ENCODE measurements at places on chromosomes 2 and 18.

GRCh38 chr2:24083567-24084385 is 858 bp downstream of the TP53I3 start:
- DNase-seq: peak; percentile 53

- DNase-seq: no peak
These were observed 152.8 kb downstream of the TFCP2L1 start for GRCh38 chr2:121132054-121132761.

- no peak for DNase-seq
These were observed 3.8 kb downstream of the SLC66A3 start for GRCh38 chr2:11158916-11159573.

DNA sequence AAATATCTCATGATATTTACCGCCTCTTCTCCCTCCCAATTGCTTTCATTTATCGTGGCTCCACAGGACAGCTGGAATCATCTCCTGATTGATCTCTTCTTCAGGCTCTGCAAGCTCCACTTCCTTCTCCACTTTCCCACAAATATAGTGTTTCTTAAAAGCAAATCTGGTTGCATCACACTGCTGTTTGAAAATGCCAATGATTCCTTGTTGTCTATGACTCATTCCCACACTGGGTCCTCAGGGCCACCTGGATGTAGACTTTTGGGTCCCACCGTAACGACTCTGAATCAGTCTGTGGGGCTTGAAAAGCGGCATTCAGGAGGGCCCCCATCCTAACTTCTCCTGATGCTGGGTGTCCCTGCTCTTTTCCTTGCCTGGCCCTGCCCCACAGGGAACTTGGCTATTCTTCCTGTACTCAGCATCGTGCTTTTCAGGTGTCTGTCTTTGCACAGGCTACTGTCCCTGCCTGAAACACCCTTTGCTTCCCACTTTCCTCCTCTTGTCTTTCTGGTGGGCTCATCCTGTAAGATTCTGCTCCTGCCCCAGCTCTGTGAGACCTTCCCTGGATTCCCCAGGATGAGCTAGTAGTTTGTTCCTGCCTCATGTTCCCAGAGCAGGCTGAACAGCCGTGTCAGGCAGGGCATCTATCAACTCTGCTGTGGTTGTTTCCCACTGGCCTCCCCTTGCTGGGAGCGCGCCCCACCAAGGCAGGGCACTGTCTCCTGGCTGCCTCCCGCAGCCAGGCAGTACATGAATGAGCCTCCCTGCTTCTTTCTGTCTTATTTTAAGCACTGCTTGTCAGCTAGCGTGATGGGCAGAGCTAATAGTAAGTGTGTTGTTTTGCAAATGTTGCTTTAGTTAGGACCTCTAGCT is 111.9 kb downstream of the KCTD1 start:
- peak; percentile 85 for DNase-seq

DNA sequence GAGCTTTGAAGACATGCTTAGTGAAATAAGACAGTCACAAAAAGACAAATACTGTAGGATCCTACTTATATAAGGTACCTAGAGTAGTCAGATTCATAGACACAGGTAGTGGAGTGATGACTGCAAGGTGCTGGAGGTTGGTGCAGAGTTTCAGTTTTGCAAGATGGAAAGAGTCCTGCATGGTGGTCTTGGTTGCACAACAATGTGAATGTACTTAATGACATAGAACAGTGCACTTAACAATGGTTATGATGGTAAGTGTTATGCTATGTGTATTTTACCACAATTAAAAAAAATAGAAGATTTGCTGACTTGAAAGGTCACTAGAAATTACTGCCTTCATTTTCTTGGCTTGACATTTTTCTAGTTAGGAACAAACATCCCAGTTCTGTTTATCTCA is 9.5 kb downstream of the CERS6 start:
- no peak for DNase-seq

GRCh38 chr2:12259493-12259892 is 457.2 kb upstream of the TRIB2 start:
- no peak for DNase-seq

DNA sequence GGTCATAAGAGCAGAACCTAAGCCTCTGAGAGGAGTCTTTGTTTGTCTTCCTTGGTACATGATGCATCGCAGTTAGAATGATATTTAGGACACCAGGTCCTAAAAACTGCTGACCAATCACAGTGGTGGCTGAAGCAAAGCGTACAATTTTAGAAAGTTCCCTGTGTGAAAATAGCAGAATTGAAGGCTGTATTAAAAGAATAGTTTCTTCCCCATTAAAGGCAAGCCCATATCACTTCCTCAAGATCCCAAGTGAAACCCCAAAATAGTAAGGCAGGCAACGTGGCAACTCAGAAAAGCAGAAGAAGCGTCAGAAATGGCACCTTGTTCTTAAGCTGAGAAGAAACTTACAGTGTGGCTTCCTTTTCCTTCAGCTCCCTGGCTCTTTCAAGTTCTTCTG is 154.8 kb upstream of the PGAP1 start:
- DNase-seq: no peak

DNA sequence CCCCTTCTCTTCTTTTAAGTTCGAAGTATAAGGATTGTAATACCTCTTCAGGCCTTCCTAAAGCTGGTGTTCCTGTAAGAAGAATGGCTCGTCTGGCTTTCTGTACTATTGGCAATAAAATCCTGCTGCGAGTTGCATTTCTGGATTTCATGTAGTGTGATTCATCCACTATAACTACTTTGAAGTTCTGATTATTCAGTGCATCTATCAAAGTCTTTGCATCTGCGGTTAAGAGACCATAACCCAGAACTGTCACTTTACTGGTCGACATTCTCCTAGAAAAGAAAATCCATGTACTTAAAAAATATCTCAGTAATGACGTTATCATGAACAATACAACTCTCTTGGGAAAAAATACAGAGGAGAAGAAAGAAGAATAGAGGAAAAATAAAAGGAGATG is 181.1 kb downstream of the ZRANB3 start:
- DNase-seq: no peak

DNA sequence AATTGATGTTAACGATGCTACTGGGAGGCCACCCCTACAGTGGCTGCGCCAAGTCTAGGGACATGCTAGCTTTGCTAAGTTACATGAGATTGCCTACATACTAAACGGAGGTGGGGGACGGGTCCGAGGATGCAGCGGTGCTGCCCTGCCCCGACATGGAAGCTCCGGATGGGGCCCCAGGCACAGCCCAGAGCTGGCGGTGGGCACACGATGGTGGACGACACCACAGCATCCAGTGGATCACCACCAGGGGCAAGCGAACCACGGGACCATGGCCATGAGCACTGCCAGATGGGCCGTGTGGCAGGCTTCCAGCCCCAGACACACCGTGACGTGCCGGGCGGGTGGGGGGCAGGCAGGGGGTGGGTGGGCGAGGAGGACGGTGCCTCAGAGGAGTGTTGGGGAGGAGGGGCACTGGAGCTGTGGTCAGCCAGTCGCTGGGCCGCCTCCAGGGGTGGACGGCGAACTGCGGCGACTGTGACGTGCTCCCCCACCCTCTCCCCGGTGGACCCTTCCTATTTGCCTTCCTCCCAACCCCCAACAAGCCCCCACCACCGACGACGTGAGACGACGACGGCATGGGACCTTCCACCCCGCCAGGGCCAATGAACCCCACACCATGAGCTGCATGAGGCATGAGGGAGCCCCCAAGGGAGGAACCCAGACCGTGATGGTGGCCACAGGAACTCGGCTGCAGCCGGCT is 90.6 kb upstream of the ANKRD30BL start:
- DNase-seq: no peak

DNA sequence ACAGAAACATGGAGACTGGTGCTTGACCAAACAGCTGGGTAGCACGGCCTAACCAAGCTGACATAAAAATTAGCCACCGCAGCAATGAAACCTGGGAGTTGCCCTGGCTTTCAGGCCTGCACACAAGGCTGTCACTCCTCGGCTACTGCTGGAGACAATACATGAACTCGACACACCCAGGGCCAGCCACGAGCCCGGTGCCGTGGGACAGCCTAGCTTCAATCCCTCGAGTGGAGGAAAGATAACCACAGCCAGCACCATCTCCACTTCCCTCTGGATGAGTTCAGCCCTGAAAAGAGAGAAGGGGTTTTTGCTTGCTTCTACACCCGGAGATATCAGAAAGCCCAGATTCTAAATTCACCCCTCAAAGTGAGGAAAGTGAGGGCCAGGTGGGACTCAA is 78.0 kb downstream of the BCL2L11 start:
- no peak for DNase-seq

DNA sequence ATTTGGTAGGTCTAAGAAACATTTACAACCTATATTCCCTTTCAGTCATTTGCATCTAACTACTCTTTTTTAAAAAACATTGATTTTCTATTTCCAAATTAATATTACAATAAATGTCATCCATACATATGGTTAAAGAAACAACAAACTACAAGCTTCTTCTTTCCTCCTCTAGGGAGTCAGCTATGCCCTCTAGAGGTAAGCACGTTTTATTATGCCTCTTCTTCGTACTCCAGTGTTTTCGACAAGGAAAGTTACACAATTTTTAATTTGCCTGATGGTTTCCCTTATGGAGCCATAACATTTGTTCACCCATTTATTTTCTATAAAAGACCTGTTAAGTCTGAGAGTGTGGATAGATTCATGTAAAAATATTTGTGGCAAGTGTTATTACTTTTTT is 183.4 kb upstream of the CDH7 start:
- DNase-seq: no peak

DNA sequence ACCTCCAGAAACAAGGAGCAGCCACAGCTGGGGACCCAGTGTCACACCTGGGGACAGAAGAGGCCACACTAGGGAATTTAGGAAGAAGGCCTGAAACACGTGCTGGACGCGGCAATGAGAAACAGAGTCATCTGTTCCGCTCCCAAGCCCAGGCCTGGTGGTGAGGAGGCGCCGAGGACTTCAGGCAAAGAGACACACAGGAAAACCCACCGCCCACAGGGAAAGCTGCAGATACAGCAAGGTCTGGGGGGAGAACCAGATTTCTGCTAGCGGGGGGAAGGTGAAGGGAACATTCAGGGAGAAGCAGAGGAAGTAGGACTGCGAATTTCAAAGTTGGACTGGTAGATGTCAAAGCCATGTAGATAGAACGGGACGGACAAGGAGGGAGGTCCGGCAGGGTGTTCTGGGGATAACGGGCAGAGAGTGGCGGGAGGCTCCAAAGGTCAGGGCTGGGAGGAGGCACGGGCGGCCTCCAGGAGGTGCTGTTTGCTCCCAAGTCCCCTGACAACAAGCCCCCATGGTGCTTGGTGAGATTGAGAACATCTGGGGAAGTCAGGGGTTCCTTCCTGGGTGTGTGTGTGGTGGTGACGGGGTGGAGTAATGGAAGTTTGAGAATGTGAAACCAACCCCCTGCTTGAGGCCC is 351.7 kb upstream of the MYT1L start:
- DNase-seq: no peak

- DNase-seq: peak; percentile 45
These were observed 218.4 kb downstream of the CDH20 start for GRCh38 chr18:61551586-61551985.

DNA sequence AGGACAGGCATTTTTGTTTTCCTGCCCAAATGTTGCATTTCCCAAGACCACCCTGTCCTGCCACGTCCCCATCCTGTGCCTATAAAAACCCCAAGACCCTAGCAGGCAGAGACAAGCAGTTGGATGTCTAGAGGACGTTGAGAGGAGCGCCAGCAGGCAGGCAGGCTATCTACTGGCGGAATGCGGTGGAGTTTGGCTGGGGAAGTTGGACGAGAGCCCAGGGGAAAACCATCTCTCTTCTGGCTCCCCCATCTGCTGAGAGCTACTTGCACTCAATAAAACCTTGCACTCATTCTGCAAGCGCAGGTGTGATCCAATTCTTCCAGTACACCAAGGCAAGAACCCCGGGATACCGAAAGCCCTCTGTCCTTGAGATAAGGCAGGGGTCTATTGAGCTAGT is 72.5 kb downstream of the ARL6IP6 start:
- DNase-seq: no peak

DNA sequence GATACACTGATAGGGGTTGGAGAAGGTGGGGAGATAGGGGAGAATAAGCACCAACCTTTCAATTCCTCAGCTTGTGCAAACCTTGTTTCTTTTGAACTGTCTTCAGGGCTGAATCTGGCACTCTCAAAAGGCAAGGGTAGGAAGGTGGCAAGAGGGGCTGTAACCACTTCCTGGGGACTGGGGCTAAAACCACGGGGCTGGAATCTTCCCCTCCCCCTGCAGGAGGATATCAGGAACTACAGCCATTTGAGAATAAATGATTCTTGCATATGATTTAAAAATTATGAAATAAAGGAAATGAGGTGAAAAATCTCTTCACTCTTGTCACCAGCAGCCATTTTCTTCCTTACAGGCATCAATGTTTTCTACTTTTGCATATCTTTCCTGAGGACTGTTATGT is 50.8 kb downstream of the ATOH8 start:
- DNase-seq: no peak

- no peak for DNase-seq
These were observed 7.0 kb upstream of the ERFE start for GRCh38 chr2:238151628-238152235.

DNA sequence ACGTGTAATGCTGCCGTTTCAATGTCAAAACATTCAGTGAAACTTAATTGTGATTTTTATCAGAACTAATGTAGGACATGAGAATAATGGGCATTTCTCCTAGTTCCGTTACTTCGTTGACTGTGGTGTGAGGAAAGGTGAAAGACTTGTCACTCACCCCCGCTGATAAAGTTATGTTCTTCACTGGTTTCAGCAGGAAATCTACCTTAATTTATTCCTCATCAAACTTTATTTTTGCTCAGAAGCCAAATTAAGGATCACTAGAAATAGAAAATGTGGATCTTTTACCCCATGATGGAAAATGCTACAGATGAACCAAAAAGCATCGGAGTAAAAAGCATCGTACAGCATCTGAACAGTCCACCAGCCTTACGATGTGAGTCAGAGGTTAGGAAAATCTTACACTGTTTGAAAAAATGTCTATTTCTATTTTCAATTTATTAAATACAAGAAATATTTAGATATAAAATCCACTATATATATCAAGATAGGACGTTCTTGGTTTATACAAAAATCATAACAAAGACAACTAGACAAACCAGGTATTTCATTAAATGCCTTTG is 1.0 kb upstream of the ROCK1 start:
- DNase-seq: no peak

DNA sequence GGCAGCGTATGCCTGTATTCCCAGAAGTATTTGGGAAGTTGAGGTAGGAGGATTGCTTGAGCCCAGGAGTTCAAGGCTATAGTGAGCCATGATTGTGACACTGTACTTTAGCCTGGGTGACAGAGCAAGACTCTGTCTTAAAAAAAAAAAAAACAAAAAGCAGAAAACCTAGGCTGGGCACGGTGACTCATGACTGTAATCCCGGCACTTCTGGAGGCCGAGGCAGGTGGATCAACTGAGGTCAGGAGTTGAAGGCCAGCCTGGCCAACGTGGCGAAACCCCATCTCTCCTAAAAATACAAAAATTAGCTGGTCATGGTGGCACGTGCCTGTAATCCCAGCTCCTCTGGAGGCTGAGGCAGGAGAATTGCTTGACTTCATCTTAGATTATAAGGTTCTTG is 46.4 kb downstream of the MTA3 start:
- DNase-seq: no peak

Data from skeletal muscle cell (primary cell).